Osteoblast (primary cell): ENCODE measurements at places on chromosomes 4 and X. TPM values are rescaled to one million over a fixed set of nuclear protein-coding genes. Genes with fewer than 3 reads are reported as not detected.

The HERC5 gene
- 0.88 and 1.4 TPM in 2 replicates for total RNA-seq

The PRDM8 gene
- total RNA-seq: 3.6 and 5.0 TPM in 2 replicates

The BRS3 gene
- total RNA-seq: not detected in 2 replicates

The GAR1 gene
- 2.9 and 4.7 TPM in 2 replicates for total RNA-seq

The RBM47 gene
- total RNA-seq: 1.8 and 2.2 TPM in 2 replicates

The ACSL1 gene
- 57.5 and 61.0 TPM in 2 replicates for total RNA-seq

The HSFX1 gene
- 0.36 and 0.59 TPM in 2 replicates for total RNA-seq

The TMEM31 gene
- total RNA-seq: not detected in 2 replicates

The ZNF81 gene
- total RNA-seq: 5.8 and 7.7 TPM in 2 replicates

The BMPR1B gene
- 2.5 and 7.1 TPM in 2 replicates for total RNA-seq

The SPATA4 gene
- total RNA-seq: 0.59 and 0.72 TPM in 2 replicates

The CABS1 gene
- total RNA-seq: not detected in 2 replicates

The DNAAF6 gene
- total RNA-seq: not detected in 2 replicates

The WDR17 gene
- total RNA-seq: 0.36 and 0.59 TPM in 2 replicates

The NDUFC1 gene
- total RNA-seq: 24.2 and 25.7 TPM in 2 replicates

The SUPT20HL2 gene
- total RNA-seq: not detected in 2 replicates

The MUC7 gene
- total RNA-seq: not detected in 2 replicates

The ZFP42 gene
- total RNA-seq: not detected in 2 replicates

The PDZD4 gene
- under 0.01 TPM in 2 replicates for total RNA-seq

The TLR1 gene
- 2.4 and 3.3 TPM in 2 replicates for total RNA-seq

The ZAR1 gene
- total RNA-seq: not detected in 2 replicates
